Fibroblast of villous mesenchyme (primary cell): ENCODE measurements at places on chromosomes 12 and 14. TPM values are rescaled to one million over a fixed set of nuclear protein-coding genes. Genes with fewer than 3 reads are reported as not detected.

Gene DPY19L2
- total RNA-seq, result 9.0 and 11.2 TPM in 2 replicates

Gene SPTLC2
- total RNA-seq, result 38.3 and 48.4 TPM in 2 replicates

GRCh38 chr12:49974231-49974675, 1.5 kb downstream of the AQP6 start:
- peak; percentile 77 for DNase-seq

GRCh38 chr12:56178347-56178746, 10.9 kb downstream of the SMARCC2 start:
- DNase-seq, result no peak

GRCh38 chr14:51654533-51654845, 2.8 kb downstream of the FRMD6 start:
- no peak for DNase-seq

DNA sequence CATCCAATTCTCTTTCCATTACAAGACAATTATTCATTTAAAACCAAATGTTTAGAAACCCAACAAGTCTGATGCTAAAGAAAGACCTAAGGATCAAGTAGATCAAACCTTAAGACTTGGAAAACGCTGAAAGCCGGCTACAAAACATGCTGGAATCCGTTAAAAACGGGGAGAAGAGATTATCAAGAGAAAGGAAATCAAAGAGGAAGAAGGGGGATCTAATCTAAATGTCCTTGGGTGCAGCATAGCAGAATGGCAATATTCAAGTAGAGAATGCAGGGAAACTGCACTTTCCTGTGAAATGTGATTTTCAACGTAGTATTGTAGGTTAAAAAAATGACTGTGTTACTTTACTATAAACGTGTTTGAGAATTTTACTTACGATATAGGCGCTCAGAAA, 1.3 kb downstream of the PPP1R13B start:
- no peak for DNase-seq
